ENCODE measurements at places on chromosomes 1 and 21. TPM values are rescaled to one million over a fixed set of nuclear protein-coding genes. Genes with fewer than 3 reads are reported as not detected.

- no peak for DNase-seq
Observed at GRCh38 chr1:10515301-10515975, 40.7 kb downstream of the PEX14 start.

DNA sequence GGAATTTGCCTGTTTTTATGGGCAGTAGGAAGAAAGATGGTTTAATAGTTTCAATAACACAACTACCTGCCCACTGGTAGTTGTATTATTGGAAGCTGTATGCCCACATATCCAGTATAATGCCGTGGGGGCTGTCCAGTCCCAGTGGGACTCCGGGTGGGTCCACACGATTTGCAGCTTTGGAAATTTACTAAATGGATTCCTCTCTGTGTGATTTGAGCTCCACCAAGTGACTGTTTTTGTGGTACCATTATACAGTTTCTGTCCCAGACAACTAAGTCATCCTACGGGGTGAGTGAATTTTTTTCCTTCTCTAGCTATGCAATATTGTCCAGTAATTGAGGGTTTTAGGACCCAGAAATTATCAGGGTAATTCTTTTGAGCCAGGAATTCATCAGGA is 86.8 kb downstream of the PLA2G4A start:
- no peak for DNase-seq

- DNase-seq = no peak
Observed at GRCh38 chr1:24292887-24293286, 26.3 kb upstream of the GRHL3 start.

GRCh38 chr1:64875101-64875500 is 91.2 kb downstream of the JAK1 start:
- DNase-seq = no peak

DNA sequence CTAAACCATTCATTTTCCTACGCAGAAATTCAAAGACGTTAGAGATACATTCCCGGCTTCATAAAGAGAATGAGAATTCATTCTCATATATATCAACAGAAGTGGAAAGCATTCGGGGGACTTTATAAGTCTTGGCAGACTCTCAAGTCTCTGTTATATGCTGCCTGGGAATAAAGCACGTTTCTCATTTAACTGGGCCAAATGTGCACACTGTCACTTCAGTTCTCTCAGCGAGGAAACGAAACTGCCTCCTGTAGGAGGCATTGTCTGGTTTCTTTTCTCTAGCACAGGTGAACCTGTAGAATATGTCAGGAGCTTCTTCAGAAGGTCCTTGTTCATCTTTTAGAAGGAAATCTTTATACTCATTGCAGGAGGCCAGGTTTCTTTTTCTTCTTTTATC is 367.6 kb downstream of the PTBP2 start:
- no peak for DNase-seq

VAV3 gene
- total RNA-seq = 59.1 TPM

RIPK4 gene
- under 0.01 TPM for total RNA-seq

ERICH3 gene
- not detected for total RNA-seq

ZNF593OS gene
- total RNA-seq = not detected

FCGR3A gene
- total RNA-seq = not detected

CELA2A gene
- total RNA-seq = not detected
